Caudate nucleus (tissue), 63 donors: ENCODE measurements at places on chromosomes 13 and 19.

DNA sequence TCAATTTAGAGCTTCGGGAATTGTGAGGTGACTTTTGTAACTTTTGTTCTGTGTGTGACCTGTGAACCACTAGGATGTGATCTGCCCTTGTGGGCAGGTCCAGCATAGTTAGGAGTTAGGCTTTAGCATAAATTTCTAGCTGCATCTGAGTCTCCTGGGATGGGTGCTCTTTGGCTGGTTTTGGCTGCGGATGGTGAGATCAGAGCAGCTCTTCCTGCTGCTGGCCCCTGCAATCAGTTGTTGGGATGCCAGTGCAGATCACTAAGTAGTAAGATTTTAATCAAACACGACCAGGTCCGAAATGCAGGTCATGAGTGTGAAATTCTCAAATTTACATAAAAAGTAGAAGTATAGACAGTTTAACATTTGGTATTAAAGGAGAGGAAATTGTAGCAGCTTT, 8.5 kb downstream of the CEBPG start:
- no peak for DNase-seq

- DNase-seq: no peak
Measured at GRCh38 chr13:98484289-98485219, 92.4 kb downstream of the STK24 start.

GRCh38 chr13:73722120-73722519, 412.1 kb downstream of the KLF12 start:
- DNase-seq: no peak

GRCh38 chr19:34430738-34431625, 2.8 kb downstream of the UBA2 start:
- no peak for DNase-seq

DNA sequence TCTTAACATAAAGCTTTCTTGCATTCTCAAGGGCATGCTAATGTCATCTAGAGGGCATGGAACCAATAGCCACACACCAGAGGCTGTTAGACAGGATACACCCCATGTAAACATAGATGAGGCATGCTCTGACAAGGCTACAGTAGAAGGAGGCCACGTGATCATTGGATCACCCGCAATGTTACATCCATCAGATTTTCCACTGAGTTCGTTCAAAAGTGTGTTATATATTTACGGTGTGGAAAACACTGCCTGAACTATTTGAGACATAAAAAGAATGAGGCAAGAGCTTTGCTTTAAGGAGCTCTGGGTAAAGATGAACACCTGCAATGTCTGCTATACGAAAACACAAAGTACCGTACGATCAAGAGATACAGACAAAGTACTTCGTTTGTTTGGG, 817.5 kb upstream of the SLC10A2 start:
- DNase-seq: no peak

- DNase-seq: no peak
Measured at GRCh38 chr19:34600366-34600765, 76.6 kb downstream of the SCGB2B2 start.
